ENCODE measurements at places on chromosomes 4 and X.

DNA sequence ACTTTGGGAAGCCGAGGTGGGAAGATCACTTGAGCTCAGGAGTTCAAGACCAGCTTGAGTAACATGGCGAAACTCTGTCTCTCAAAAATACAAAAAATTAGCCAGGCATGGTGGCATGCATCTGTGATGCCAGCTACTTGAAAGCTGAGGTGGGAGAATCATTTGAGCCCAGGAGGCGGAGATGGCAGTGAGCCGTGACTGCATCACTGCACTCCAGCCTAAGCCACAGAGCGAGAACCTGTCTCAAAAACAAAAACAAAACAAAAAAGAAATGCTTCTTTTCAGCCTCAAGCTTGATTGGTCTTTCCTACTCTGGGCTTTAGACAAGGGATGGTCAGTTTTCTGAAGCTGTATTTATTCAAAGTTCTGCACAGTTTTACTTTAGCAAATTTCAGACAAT lies 15.8 kb upstream of the DHRSX start:
- DNase-seq: no peak

DNA sequence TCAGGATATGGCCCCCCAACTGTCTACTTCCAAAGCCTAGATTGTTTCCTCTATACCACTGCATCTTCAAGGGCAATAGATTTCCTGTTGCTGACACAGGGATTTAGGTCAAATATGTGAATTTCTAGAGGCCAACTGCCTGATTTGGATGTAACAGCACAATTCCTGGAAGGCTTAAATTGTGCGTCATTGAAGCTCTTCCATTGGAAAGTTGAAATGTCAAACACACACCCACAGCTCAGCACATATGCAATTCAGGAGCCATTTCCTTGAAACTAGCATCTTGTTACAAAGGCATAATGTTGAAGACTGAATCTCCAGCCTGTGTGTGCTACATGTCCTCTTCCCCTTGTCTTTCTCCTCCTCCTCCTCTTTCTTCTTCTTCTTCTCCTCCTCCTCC lies 158.6 kb downstream of the STK32B start:
- no peak for DNase-seq

DNA sequence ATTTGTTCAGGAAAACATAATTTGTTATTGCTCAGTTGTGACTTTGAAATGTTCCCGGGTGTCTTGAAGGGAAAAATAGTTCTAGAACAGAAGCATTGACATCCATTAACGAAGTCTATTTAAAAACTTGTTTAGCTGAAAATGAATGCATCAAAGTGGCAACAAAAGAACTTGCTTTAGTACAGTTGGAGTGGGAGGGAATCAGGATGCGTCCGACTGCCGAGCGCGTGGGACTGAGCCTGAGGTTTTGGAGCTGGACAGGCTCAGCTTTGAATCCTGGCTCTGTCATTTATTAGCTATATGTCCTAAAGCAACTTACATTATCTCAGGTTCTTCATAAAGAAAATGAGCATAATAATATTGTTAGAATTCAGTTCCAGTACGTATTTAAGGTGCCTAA lies 9.0 kb upstream of the ERVMER34-1 start:
- DNase-seq: no peak

GRCh38 chr4:74114234-74114633 lies 15.2 kb upstream of the CXCL2 start:
- no peak for DNase-seq

- DNase-seq: no peak
Observed at GRCh38 chr4:177546745-177547144, 104.5 kb upstream of the AGA start.

- no peak for DNase-seq
Observed at GRCh38 chrX:63635750-63636149, 149.3 kb downstream of the ARHGEF9 start.

- peak; percentile 48 for DNase-seq
Observed at GRCh38 chr4:82430964-82431745, 765 bp downstream of the ENOPH1 start.

- DNase-seq: no peak
Observed at GRCh38 chrX:10467793-10468192, 152.6 kb downstream of the MID1 start.

GRCh38 chrX:120144178-120144844 lies 14.1 kb upstream of the RHOXF2 start:
- no peak for DNase-seq

DNA sequence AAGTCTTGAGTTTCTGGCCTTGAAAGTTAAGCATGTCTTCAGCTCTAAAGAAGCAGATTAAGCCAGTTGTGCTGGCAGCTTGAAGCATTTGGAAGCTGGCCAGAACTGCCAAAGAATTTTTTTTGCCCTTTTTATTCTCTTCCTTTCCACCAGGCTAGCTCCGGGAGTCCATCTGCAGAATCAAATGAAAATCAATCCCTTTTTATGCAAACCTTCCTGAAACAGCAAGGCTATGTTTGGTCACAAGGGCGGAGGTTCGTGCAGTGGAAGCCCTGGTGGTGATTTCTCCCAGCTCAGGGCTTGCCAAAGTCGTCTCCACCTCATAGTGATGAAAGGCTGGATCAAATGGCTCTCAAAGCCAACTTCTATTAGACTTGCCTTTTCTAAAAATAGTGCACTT lies 21.6 kb upstream of the C4orf54 start:
- DNase-seq: no peak

GRCh38 chrX:55715847-55716246 lies 1.7 kb upstream of the RRAGB start:
- DNase-seq: no peak
